ENCODE measurements at places on chromosomes 11 and 22.

GRCh38 chr11:119723243-119723951 is 5.6 kb downstream of the NECTIN1 start:
- DNase-seq, result no peak

GRCh38 chr11:34344768-34345539 is 12.9 kb downstream of the ABTB2 start:
- no peak for DNase-seq

GRCh38 chr11:67492069-67492727 is 9.4 kb downstream of the AIP start:
- no peak for DNase-seq

DNA sequence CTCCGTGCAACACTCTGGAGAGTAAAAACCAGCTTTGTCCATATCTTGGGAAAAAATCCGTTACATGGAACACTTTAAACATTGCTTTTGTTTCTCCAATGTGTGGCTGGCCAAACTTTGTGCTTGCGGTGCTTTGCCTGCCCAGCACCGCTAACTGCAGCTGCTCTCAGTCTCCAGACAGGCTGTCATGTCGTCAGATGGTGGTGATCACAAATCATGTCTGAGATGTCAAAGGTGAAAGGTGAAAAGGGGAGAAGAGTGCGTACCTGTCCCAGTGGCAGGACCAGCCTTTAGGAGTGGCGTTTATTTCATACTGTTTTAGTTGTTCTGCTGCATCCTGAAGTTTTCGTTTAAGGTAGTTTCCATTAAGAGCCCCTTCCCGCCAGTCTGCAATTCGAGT is 17.1 kb upstream of the AGBL2 start:
- DNase-seq, result no peak

- no peak for DNase-seq
Observed at GRCh38 chr11:46856605-46857343, 10.7 kb upstream of the CKAP5 start.

- no peak for DNase-seq
Observed at GRCh38 chr11:45168366-45169130, 22.1 kb downstream of the PRDM11 start.

DNA sequence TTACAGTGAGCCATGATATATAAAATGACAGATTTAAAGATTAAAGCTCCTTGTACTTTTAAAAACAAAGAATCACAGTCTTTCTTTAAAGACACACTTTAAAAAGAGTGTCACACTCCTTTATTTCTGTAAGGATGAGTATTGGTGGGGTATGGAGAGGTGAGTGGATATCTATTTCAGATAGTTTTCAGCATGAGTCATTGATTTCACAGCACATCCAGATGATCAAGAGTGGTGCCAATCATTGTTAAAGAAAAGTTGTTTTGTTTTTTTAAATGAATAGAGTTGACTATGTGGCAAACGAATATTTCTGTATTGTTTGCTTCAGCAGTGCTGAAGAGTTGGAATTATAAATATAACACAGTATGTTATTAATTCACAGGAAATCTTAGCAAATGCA is 52.5 kb downstream of the FAR1 start:
- no peak for DNase-seq

DNA sequence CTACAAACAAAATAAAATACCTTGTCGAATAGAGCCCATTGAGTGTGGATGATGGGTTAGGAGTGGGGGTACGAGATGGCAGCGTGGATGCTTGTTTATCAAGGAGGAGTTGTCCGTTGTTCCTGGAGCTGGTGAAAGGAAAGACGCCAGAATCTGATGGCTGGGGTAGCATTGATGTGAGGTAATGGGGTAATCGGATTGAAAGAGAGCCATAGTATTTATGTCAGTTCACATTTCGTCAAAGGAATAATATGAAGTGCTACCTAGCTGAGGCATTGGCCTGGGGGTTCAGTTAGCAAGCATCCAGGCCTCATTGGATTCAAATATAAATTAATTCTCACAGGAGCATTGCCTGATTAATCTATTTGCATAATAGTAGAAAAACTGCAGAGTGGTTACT is 16.9 kb upstream of the DBX1 start:
- DNase-seq, result no peak

DNA sequence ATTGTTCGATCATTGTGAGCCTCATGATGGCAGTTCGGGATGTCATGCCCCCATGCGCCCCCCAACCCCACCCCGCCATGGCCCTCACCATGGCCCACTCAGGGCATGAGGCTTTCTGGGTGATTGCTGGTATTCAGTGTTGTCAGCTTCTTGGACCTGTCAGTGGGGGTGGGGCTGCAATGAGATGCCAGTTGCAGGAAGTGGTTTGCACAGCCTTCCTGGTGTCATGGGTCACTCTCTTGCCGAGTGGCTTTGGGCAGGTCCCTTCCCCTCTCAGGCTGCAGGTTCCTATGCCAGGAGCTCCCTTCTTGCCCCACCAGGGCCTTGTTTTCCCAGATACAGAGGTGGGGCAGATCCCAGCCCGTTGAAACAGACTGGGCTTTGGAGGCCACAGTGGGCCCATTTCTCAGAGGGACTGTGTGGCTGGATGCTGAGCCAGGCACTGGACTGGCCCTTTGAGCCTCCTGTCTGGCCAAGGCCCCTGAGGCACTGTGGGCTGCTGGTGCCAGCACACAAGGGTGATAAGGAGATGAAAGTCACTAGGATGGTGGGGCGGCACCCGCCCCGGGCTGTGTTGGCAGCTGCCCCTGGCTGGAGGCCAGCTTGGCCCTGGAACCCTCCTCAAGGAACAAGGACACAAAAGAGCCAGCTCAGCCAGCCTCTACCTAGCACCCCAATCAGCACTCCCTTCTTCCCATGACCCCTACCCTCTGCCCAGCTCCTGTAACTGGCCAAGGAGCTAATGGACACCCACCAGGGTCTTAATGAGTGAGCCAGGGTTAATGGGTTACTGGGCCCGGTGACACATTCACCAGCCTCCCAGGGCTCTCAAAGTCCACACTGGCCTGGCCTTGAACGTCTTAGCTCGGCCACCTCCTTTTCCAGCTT is 1.5 kb upstream of the GGT1 start:
- no peak for DNase-seq

- no peak for DNase-seq
Observed at GRCh38 chr22:47088480-47089158, 326.2 kb downstream of the TBC1D22A start.

DNA sequence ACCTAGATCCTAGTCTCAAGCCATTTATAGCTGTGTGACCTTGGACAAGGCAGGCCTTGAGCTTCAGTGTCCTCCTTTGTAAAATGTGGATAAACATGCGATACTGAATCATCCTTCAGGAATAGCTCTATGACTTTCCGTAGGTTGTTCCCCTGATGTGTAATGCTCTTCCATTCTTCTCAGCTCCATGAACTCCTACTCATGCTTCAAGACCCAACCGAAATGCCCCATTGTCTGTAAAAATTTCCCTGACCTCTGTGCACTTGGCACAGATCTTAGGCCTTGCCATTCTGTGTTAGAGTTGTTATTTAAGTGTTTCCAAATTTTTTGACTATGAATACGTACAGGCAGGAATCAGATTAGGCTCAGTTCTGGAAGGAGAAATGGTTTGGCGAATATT is 3.3 kb upstream of the BEST1 start:
- DNase-seq, result no peak

- DNase-seq, result no peak
Observed at GRCh38 chr11:42337786-42338455, 878.5 kb upstream of the LRRC4C start.

DNA sequence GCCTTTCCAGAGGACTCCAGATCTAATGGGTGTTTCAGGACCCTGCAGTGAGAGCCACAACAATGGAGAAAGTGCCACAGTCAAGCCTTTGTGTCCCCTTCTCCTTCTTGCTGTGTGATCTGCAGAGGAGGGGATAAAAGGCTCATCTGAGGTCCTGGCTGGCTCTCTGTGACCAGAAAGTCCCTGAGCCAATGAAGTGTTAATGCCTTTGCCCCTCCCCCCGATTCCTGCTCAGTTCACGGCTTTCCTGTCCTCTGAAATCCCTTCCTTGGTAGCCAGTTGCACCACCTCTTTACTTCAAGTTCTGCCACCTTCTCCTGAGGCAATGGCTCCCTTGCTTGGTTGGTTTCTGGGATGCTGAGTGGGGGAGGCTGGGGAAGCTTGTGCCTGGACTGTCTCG is 47.6 kb downstream of the FLI1 start:
- DNase-seq, result no peak

DNA sequence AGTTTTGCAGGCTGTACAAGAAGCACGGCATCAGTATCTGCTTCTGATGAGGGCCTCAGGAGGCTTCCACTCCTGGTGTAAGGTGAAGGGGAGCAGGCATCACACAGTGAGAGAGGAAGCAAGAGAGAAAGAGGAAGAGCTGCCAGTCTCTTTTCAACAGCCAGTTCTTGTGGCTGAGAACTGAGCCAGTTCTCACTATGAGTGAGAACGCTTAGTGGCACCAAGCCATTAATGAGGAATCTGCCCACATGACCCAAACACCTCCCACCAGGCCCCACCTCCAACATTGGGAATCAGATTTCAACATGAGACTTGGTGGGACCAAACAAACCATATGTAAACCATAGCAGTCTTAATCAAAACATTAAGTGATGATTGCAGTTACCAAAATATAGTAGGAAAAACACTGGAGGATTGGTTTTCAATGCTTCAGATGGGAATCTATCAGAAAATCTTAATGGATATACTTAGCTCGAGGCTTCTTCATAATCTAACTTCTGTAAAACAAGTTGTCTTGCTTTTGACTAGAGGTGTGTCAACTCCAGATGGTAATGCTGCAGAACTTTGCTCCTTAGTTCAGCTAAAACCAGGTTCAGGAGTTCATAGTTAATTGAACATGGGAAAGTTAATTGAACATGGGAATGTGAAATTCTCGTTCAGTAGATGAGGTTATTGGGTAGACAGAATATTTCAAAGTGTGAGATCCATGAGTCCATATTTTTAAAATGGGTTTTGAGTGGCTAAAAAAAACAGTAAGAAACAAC is 12.2 kb downstream of the FAR1 start:
- DNase-seq, result no peak

DNA sequence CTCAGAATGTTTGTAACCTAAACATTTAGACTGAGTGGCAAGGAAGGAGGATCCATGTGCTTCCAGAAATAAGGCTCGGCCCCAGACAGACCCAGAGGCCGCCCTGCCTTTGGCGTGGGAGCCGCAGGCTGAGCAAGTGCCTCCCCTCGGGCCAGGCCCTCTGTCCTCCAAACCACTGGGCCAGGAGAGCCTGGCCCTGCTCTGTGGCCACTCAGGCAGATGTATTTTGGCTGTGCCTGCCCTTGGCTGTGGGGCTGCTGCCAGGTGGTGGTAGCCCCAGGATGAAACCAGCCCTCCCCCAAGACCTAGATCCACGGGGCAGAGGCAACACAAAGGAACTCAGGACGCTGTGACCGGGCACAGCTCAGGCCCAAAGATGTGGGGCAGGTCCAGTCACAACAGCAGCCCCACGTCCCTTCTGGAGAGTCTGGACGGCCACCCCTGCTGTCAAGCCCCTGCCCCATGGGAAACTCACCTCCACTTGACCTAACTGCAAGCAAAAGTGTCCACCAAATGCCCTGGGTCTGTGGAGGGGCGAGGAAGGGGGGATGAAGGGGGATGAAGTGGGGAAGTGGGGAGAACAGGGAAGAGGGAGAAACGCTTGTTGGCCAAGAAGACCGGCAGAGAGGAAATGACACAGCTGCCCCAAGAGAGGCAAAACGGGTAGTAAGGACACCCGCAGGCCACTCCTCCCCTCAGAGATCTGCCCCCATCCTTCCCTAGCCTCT is 24.0 kb downstream of the PISD start:
- DNase-seq, result no peak

DNA sequence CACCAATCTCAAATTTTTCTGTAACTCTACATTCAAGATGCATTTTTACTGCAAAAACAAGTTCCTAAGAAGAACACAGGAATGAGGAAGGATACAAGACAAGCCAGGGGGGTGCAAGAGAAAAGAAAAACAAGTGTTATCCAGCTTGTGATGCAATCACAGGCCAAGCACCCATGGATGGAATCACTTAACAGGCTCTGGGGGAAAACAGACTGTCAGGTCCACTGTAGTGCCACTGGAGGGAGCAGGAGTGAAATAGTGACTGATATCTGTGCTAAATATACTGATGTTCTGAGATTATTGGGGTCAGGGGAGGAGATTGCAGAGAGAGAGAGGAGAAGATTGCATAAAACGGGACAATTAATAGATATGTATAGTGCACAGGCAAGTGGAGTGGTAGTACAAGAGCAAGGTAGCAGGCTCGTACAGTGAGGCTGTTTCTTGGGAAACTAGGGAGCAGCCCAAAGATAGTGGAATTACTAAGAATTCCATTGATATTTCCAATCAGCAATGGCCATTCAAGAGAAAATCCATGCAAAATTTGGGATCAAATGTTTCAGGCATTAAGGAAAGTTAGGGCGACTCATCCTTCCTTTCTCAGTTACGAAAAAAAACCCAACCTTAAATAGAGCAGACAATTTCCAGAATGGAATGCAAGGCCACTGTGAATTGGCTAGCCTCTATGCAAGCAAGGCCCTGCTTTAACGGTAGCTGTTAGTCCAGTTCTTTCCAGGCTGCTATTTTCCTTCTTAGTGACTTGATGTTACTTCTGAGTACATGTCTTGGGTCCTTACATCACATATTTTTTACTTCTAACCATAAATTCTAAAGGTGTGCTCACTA is 52.2 kb upstream of the CEP126 start:
- DNase-seq, result no peak

DNA sequence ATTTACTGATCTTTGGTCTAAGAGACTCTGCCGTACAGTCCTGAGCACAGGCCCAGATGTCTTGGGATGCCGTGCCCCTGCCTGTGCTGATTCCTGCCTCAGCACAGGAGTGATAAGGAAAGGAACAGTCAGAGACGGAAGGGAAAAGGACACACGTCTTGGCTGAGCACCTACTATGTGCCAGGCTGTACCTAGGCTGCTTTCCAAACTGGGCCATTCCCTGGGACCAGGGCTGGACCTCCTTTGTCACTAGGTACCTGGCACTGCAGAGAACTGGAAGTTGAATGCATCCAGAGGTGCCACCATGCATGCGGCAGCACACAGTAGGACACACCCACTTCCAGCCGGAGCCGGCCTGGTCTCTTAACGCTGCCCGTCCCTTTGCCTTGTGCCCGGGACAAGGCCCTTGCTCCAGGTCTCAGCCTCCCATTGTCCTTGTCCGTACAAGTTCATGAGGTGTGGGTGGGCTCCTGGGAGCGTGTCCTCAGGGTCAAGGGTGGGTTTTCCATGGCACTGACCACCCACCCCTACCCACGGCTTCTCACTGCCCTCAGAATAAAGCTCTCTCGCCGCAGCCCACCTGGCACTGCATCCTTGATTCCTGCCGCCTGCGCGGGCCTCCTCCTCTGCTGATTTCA is 1.1 kb upstream of the SSTR3 start:
- DNase-seq, result no peak

- no peak for DNase-seq
Observed at GRCh38 chr11:130246738-130247137, 68.0 kb downstream of the ZBTB44 start.
